Activated naive CD4-positive, alpha-beta T cell treated with anti-CD3 and anti-CD28 coated beads for 36 hours (primary cell): ENCODE measurements at places on chromosomes 3 and 15.

GRCh38 chr3:16723978-16724377 lies 118.8 kb upstream of the DAZL start:
- no peak for DNase-seq

DNA sequence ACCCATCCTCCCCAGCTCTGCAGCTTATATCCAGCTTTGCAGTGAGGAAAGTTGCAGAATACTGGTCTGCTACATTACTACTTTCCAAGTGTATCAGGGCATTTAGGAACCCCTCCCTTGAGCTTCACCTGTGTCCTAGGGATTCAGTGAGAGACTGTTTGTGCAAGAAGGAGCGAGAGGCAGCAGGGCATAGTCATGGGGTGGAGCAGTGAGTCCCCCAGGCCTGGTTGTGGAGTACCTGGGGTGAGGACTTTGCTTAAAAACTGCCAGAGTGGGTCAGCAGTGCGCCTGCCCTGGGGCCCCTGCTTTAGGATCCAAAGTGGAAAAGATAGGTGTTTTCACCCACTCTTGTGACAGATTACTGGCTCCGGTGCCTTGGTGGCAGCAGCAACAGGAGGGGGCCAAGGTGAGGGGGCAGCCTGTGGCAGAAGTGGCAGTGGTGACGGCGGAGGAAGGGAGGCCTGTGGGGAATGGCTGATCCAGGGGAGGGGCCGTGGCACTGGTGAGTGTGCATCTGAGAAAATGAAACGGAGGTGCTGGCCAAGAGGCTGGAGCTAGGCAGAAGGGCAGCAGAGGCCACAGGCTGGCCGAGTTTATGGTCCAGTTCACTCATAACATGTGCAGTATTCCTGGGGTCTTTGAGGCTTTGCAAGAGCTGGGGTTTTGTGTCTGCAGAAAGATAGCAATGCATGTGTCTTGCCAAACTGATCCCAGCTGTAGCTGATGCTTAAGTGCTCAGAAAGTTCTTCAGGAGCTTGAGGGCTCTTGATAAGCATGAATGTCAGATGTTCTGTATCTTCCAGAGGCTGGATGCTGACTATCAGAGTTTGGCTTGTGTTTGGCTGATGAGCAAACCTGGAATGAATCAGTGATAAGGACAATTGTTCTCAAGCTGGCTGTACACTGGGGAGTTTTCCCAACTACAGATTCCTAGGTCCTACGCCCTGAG lies 43.4 kb downstream of the GOLGA6A start:
- DNase-seq = no peak

GRCh38 chr3:61547625-61548024 lies 13.7 kb upstream of the PTPRG start:
- DNase-seq = no peak

GRCh38 chr3:127688416-127689265 lies 15.9 kb downstream of the ABTB1 start:
- DNase-seq = no peak

- DNase-seq = no peak
Observed at GRCh38 chr3:138640537-138640936, 32.0 kb downstream of the FAIM start.
